ENCODE measurements at places on chromosomes 1 and 21.

DNA sequence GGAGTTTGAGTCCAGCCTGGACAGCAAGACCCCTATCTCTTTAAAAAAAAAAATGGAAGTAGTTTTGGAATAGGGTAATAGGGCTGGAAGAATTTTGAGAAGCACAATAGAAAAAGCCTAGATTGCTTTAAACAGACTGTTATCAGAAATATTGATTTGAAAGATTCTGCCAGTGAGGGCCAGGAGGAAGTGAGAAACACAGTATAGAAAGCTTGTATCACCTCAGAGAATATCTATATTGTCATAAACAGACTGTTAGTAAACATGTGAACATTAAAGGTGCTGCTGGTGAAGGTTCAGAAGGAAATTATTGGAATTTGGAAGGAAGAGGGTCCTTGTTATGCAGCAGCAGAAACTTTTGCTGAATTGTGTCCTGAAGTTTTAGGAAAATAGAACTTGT is 24.8 kb upstream of the PSEN2 start:
- DNase-seq: no peak

- no peak for DNase-seq
These were observed 22.4 kb upstream of the SMPDL3B start for GRCh38 chr1:27912429-27912828.

DNA sequence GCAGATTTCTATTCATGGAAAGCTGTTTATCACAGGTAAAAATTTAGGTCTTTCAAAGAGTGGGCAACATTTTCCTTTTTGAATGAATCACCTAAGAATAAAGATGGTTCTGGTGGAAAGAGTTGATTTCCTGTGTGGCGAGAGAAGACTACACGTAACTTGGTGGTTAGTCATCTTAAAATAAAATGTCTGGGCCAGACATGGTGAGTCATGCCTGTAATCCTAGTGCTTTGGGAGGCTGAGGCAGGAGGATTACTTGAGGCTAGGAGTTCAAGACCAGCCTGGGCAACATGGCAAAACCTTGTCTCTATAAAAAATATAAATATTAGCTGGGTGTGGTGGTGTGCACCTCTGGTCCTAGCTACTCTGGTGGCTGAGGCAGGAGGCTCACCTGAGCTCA is 65.7 kb downstream of the DISP1 start:
- DNase-seq: no peak

GRCh38 chr1:17765444-17766411 is 10.6 kb downstream of the ACTL8 start:
- DNase-seq: no peak

- DNase-seq: peak; percentile 6
These were observed 342.7 kb upstream of the NR5A2 start for GRCh38 chr1:199684686-199685273.

DNA sequence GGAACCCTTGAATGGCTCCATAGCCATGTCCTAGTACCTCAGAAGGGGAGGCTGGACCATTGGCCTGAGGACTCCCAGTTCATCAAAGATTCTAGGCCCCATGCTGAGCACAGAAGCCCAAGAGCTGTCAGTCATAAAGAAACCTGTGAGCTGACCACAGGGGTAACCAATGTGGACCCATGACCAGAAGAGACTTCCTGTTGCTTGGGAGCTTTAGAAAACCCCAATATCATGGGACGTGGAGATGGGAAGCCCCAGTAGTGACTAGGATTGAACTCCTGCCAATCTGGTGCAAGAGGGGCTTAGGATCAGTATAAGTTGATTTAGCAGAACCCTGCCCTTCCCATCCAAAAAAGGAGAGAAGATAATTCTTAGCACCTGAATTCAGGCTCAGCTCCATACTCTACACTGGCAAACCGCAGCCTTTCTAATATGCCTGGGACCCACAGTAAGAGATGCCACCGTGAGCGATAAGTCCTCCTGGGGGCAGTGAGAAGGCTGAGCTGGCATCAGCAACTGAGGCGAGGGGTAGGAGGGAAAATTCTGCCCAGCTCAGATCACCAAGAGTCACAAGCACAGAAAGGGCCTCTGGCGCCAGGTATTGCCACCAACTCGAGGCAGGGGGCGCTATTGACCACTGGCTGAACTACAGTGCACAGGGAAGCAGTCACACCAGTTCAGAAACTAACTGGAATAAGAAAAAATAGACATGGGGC is 108.9 kb downstream of the CAPN8 start:
- DNase-seq: no peak

- no peak for DNase-seq
These were observed 108.0 kb upstream of the ADAR start for GRCh38 chr1:154716011-154716410.

DNA sequence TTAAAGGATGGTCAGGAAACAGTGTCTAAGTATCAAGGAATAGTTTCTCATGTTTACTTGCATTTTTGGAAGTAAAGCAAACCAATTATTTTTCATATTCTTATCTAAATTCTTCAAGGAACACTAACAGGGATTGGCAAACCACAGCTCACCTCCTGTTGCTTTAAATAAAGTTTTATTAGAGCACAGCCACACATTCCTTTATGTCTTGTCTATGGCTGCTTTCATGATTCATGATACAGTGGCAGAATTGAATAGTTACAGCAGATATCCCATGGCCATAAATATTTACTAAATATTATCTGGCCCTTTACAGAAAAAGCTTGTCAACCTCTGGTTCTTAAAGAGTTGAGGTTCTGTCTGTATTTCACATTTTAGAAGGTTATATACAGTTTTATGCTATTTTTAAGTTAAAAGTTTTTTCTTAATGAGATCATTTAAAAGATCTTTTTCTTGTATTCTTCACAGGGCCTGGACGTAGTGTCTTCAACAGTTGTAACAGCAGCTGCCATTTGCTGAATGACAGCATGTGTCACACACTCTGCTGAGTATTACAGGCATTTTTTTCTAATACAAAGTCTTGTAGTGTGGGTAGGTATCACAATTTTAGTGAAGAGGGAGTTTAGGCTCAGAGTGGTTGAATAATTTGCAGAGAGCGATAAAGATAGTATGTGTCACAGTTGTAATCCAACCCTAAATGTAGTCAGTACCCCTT is 2.6 kb downstream of the ZNF691 start:
- no peak for DNase-seq

All from activated gamma-delta T cell treated with Interleukin-2 at 50 U/mL for 16 hours (primary cell).